ENCODE measurements at places on chromosomes 2 and 18. TPM values are rescaled to one million over a fixed set of nuclear protein-coding genes. Genes with fewer than 3 reads are reported as not detected.

Gene FAM237A
- not detected for total RNA-seq

Gene MC5R
- not detected for total RNA-seq

- DNase-seq: no peak
Measured at GRCh38 chr2:145050134-145050533, 530.2 kb upstream of the ZEB2 start.

- DNase-seq: no peak
Measured at GRCh38 chr2:58871469-58872142, 630.5 kb upstream of the FANCL start.

- no peak for DNase-seq
Measured at GRCh38 chr18:78192054-78192453, 787.6 kb upstream of the SALL3 start.

- DNase-seq: no peak
Measured at GRCh38 chr2:28347596-28347995, 45.1 kb upstream of the FOSL2 start.

- no peak for DNase-seq
Measured at GRCh38 chr2:65922030-65922429, 489.6 kb upstream of the SPRED2 start.

DNA sequence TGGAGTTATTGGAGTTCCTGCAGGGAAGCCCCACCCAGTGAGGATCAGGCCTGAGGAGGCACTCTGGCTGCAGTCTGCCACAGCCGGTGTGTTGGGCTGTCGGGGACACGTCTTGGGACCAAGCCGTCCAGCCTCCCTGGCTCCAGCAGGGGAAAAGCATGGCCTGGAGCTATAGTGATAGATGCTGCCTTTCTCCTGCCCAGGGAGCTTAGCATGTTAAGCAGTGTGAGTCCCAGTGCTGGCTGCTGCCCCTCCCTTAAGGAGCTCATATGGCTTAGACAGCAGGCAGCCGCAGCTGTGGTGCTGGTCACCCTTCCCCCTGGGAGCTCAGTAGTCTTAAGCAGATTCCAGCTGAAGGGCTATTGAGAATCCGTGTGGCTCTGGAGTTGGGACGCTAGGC lies 78.9 kb downstream of the CERS6 start:
- no peak for DNase-seq
